HL-60 (cell line): ENCODE measurements at places on chromosomes 3 and 15.
A peak's percentile ranks its signal among the peaks of the same experiment; 100 is the strongest.

GRCh38 chr15:70526974-70527325, 236.4 kb downstream of the UACA start:
- DNase-seq: no peak

GRCh38 chr15:39243396-39243795, 337.5 kb upstream of the THBS1 start:
- no peak for DNase-seq

GRCh38 chr3:27194861-27195483, 174.2 kb downstream of the NEK10 start:
- no peak for DNase-seq

GRCh38 chr3:72009851-72010443, 225.0 kb upstream of the PROK2 start:
- peak; percentile 44 for DNase-seq

DNA sequence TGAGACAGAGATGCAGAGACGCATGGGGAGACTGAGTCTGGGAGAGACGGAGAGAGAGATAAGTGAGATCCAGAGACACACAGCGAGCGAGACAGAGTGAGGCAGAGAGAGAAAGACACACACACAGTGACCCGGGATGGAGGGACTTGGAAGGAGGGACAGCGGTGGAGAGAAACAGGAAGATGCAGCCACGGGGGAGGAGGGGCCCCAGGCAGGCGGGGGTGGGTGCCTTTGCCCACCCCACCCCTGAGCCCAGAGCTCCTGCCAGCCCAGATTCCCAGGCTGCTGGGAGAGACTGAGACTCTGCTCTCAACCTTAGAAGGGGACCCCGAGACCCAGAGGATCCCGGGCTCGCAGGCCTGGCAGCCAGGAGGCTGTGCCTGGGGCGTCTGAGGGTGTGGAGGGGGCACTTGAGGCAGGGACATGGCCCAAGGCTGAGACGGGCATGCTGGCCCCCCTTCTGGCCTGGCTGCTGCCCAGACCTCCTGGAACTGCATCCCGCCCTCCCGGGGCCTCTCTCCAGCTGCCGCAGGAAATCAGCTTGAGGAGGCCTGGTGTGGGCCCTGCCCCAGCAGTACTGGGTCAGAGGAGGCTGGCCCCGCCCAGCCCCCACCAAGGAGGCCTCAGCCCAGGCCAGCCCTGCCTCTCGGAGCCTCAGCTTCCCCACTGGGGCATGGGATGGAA, 18.1 kb downstream of the H1-8 start:
- DNase-seq: no peak

DNA sequence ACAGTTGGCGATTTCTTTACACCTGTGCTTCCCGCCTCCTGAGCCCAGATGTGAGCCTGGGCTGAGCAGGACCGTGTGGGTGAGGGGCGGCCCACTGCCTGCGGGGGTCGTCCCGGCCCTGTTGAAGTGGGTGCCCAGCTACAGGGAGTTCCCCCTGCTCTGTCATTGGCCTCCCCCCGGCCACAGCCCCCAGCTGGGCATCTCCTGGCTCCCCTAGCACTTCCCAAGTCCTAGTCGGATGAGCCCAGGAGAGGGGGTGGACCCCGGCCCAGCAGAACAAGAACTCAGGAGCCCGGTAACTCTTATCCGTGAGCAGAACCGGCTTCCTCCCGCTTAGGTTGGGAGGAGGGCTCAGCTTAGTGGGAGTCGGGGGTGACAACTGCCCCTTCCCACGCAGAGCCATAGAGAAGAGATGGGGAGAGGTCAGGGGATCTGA, 757 bp downstream of the PAQR5 start:
- DNase-seq: no peak

GRCh38 chr3:160577556-160578195, 12.3 kb upstream of the KPNA4 start:
- no peak for DNase-seq

GRCh38 chr3:179450901-179451264, 387 bp downstream of the GNB4 start:
- no peak for DNase-seq

- DNase-seq: no peak
These were observed 9.9 kb downstream of the ZBED2 start for GRCh38 chr3:111585217-111585616.

DNA sequence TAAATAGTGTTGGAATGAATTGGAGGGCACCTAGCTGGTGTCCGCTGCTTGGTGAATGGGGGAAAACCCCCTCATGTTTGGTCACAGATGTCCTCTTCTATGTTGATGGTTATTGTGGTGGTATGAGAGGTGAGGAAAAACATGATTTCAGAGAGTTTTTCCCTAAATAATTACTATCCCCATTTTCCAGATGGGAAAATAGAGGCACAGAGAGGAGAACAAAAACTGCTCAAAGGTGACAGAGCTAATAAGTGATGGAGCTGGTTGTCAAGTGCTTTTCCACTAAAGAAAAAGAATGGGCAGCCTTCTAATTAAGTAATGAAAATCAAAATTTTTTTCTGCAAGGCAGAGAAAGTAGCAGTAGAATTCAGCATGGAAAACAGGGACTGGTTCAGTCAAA, 30.2 kb upstream of the CFAP161 start:
- DNase-seq: no peak

DNA sequence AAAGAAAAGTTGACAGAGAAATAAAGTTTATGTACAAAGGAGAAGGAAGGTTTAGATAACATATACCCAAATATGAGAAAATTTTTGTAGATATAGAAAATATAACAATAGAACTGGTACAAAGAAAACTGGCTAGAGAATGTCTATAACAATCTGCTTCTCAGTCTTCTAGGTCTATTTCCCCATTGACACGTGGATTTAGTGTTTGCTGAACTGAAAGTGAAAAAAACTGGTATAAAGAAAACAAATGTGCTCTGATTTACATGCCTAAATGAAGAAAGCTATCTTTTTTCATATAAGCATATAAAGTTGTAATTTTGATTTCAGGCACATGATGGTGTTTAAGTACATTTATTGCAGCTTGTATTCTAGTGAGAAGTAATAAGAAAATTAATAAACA, 9.8 kb downstream of the KCNMB2 start:
- no peak for DNase-seq

GRCh38 chr15:81363718-81364500, 10.1 kb downstream of the TMC3 start:
- no peak for DNase-seq

DNA sequence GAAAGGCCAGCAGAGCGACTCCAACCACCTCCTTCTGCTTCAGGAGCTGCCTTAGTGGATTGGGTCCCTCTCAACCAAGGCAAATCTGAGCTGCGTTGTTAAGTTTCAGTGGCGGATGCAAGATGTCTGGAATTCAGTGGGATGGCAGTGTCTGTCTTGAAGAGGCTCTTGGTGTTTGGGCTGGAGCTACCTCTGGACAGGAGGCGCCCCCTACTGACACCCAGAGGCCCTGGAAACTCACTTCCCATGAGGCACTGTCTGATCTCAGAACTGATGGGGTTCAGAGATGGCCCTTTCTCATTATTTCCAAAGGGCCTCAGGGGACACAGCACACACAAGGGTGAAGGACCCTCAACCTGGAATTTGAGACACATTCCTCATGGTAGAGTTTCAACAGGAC, 6.0 kb upstream of the SLC28A1 start:
- DNase-seq: no peak

GRCh38 chr3:89586256-89586655, 478.8 kb downstream of the EPHA3 start:
- DNase-seq: no peak

- DNase-seq: no peak
These were observed 5.5 kb downstream of the ARPIN start for GRCh38 chr15:89907289-89907688.

DNA sequence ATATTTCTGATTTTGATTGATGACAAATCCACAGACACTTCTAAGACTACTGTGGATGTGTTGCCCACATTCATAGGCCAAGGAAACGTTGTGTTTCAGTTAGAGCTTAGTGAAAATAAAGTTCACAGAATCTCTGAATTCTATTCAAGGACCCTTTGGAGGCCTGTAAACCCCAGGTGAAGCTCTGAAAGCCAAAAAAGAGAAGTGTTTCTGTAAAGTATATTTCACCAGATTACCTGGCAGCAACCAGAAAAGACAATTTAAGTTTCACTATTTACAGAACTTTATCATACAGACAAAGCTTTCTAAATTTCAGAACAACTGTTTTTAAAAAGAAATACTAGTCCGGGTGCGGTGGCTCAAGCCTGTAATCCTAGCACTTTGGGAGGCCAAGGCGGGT, 2.6 kb downstream of the CLPX start:
- no peak for DNase-seq

GRCh38 chr3:138888560-138888959, 53.8 kb upstream of the PIK3CB start:
- DNase-seq: no peak

DNA sequence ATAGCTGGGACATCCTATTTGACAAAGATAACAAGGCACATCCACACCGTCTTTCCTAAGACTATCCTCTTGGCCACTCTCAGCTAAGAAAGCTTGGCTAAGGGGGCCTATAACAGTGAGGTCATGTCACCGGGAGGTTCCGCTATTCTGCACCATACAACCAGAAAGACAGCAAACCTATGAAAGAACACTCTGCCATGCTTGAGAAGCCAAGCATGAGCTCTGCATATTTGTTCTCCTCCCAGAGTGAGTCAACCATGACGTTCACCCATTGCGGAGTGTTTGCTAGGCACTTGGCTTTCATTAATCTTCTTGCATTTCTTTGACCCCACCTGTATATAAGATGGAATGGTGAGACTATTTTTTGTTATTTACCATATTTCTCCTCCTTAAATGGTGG, 141.2 kb downstream of the GMNC start:
- DNase-seq: no peak

DNA sequence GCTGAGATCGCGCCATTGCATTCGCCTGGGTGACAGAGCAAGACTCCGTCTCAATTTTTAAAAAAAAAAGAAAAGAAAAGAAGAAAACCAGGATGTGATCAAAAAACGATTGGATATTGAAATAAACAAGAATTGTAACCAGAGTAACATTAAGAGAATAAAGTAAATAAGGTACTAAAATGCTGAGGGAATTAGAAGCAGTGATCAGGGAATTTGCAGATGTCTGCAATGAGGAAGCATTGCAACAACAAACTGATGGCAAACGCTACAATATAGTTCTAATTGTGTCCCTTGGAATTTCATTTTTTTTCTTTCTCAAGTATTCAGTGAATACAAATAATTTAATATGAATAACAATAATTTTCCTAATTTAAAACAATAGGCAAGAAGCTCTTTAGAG, 1077.5 kb downstream of the TBL1XR1 start:
- DNase-seq: no peak

GRCh38 chr3:186700267-186700666, 16.9 kb upstream of the KNG1 start:
- DNase-seq: no peak

DNA sequence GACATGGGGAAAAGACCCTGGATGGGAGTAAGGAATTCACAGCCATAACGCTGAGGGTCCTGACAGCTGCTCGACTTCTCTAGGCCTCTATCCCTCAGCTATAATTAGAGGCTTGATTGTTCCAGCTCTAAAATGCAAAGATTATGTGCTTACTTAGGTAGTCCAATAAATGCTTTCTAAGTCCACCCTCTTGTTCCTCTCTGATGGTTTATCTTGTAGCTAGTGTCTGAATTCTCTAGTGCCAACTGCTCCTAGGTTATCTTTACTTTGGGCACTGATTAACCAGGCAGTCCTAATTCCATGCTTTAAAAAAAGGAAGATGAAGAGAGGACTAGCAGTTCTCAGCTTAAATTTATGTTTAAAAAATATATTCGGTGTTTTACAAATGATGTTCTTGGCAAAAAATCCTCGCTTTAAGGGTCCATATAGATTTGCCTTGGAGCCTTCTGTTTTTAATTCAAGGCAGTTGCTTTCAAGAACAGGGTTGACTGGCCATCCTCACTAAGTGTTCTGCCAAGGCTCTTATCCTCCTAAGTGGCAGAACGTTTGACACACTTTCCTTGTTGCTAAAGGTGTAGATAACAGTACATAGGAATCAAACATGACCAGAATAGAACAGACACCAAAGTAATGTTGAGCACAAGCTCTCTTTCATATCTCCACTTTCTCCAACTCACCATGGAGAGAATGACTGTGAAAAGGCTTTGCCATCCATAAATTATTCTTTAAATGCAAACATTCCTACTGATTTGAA, 60.6 kb downstream of the THRB start:
- no peak for DNase-seq

GRCh38 chr3:122562923-122563716, 980 bp downstream of the PARP9 start:
- DNase-seq: no peak

DNA sequence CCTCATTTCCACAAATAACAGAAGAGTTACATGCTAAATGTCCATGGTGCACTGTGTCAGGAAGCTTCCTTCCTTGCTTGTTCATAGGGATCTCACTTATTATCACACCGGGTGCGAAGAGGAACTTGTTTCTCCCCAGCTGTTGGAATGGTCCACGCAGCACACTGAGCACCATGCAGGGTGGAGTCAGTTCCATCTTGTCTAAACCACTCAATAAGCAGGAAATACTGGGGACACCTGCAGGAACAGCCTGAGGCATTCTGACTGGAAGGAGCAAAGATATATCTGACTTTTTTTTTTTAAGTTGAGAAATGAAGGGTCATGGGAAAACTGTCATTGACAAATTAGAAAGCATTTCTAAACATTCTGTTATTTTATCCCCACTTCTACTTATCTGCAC, 70.0 kb upstream of the WDR72 start:
- no peak for DNase-seq

- no peak for DNase-seq
These were observed 85.9 kb upstream of the PRR23C start for GRCh38 chr3:139130390-139131140.

DNA sequence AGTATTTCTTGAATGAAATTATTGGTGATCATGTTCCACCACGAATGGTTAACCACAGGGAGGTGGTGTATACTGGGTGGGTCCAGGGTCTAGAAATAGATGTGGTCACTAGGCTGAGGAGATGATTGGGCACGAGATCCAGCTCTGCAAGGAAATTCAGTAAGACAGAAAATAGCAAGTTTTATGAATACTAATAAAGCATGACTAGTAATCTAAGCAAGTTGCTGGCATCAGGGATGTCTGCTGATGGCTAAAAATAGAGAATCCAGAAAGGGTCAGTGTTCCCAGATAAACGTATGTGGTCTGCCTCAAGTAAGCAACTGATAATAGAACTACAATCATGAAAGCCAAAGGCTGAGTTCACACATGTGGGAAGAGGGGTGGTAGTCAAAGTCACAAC, 108.3 kb upstream of the FRMD4B start:
- DNase-seq: no peak

DNA sequence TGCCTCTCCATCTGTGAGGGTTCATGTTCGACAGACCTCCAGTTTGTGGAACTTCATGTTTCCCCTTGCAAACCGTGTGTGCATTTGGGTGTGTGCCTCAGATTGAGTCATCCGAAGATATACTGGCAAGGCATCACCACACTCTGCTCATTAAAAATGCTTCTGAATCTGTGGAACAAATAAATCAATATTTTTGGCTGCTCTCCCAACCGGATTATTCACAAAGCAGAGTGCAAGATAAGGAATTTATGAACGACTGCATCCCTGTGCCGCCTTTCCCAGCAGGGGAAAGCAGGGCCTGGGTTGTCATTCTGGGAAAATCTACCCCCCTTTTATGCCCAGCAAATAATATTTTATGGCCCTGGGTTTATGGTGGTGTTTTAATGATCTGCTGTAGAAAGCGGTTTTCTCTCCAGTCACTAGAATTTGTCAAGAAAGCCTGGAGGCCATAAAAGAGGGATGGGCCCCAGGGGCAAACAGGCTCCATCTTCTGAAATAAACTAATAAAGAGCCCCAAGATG, 4.2 kb upstream of the WNT5A start:
- DNase-seq: no peak

- DNase-seq: no peak
These were observed 72.1 kb upstream of the SETMAR start for GRCh38 chr3:4231041-4231440.

GRCh38 chr3:45035441-45036301, 9.6 kb downstream of the CLEC3B start:
- no peak for DNase-seq
